ENCODE measurements at places on chromosomes 6 and 20. TPM values are rescaled to one million over a fixed set of nuclear protein-coding genes. Genes with fewer than 3 reads are reported as not detected.

- no peak for DNase-seq
These were observed 80.8 kb downstream of the PRND start for GRCh38 chr20:4802527-4802926.

The SNAI1 gene
- total RNA-seq = 0.31 TPM

The ZC2HC1B gene
- not detected for total RNA-seq

The SMLR1 gene
- not detected for total RNA-seq

The CEP85L gene
- 31.4 TPM for total RNA-seq

Data from activated naive CD4-positive, alpha-beta T cell treated with anti-CD3 and anti-CD28 coated beads for 36 hours (primary cell).